ENCODE measurements at places on chromosomes 16 and 17.

- peak; percentile 87 for DNase-seq
Measured at GRCh38 chr17:42659079-42659931, at the start of gene TUBG2. Gene TUBG2 (plus strand): TSS chr17:42659284. CDS start chr17:42659504, 220 bp downstream.

DNA sequence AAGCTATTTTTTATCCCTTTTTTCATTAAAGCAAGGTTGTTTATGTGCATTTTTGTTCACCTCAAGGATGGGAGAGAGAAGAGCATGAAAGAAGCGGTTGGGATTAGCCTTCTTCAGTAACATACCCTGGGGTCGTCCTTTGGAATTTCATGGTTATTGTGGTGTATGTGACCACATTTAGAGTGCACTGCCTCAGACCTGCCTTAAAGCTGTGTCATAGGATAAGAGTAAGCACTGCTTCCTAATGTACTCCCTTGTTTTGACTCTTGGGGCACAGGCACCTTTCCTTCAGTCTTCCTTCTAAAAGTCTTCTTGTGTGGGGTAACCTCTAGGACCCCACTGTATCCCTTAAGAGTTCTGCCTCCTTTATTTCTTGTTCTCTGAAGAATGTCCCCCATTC, 28.9 kb downstream of the TNRC6A start:
- no peak for DNase-seq

- DNase-seq, result peak; percentile 22
Measured at GRCh38 chr17:82239926-82240505, 11.2 kb downstream of the SLC16A3 start.

DNA sequence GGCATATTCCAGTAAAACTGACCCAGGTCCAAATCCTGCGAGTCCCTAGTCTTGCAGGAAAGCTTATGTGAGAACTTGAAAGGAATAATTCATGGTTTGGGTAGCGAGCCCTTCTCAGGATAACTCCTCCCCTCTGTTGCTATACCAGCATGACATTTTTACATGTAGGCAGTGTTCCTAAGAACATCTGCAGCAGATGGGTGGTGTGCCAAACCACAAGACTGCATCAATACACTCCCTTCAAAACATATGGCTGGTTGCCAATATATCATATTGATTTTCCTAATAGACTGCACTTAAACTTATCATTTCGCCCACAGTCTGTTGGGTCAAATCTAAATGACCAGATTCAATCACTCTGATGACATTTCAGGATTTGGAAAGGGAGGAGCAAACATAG, 19.9 kb downstream of the PSME3IP1 start:
- DNase-seq, result no peak

DNA sequence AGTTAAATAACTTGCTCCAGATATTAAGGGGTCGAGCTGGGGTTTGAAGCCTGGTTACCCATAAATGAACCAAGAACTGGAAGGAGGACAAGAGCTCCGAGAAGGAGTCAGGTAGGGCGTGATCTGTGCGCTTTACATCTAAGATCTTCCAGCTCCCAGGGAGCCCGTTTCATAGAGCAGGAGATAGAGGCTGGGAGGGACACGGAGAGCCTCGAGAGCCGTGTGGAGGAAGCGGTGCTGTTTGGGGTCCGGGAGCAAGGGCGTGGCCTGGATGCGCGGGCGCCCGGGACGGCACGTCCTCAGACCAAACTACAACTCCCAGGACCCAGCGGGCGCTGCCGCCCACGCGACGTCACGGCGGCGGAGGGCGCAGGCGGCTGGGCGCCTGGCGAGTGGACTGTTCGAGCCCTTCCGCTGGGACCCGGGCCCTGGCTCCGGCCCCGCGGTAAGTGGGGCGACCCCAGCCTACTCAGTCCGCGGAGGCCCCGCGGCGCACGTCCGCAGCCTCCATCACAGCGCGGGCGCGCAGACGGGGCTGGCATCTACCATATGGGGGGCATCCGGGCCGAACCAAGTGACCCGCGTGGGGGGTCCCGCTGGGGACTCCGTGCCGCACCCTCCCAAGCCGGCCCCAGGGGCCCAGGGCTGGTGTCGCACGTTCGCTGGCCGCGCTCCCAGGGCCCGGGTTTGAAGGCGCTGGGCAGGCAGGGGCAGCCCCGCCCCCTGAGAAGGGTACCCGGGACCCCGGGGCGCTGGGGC, at the start of gene BCKDK:
TSS of gene BCKDK (plus strand) at position 352 of the 759 bp plus-strand sequence. CDS start 838 bp downstream, outside the sequence.
- peak; percentile 88 for DNase-seq

- no peak for DNase-seq
Measured at GRCh38 chr17:6126768-6127167, 56.6 kb downstream of the WSCD1 start.

DNA sequence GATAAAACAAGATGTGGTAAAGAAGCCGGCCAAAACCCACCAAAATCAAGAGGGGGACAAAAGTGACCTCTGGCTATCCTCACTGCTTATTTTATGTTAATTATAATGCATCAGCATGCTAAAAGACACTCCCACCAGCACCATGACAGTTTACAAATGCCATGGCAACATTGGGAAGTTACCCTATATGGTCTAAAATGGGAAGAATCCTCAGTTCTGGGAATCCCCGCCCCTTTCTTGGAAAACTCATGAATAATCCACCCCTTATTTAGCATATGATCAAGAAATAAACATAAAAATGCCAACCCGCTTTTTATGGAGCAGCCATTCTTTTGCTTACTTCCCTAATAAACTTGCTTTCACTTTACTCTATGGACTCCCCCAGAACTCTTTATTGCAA, 25.6 kb downstream of the CMTR2 start:
- no peak for DNase-seq

DNA sequence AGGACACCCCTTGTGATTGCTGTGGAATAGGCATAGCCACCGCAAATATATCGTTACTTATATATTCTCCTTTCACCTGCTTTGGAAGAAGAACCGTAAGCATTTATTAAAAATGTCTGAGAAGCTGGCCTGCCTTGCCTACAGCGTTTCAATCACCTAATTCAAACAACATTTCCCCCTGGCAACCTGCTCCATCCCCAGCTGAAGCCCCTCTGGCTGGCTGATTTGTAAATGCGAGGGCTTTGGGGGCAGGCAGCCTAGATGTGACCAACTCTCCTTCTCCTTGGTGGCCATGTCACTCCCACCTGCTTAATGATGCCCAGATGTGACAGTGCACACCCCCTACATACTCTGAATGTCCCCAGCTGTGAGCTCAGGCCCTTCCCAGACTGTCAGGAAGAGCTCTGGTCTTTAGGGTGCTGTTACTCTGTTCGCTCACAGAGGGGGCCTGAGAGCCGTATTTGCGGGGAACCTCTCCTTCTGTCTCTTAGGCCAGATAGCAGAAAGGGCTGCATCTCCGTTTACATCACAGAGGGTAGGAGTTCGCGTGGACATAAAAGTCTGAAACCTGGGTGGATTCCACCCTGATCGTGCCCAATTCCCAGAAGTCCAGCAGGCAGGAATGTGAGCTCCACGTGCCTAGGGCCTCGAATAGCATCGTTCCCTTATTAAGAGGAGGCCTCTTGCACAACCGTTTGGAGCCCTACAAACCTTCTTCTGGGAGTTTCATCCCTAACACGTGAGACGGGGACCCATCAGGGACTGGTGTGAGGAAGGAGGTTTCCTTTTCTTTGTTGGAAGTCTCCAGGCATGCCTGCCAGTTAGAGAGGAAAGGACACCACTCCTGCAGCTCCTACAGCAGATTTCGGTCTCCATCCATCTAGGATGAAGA, 2.4 kb upstream of the SDK2 start:
- DNase-seq, result no peak

GRCh38 chr17:78707016-78707415, 75.1 kb downstream of the CYTH1 start:
- no peak for DNase-seq

DNA sequence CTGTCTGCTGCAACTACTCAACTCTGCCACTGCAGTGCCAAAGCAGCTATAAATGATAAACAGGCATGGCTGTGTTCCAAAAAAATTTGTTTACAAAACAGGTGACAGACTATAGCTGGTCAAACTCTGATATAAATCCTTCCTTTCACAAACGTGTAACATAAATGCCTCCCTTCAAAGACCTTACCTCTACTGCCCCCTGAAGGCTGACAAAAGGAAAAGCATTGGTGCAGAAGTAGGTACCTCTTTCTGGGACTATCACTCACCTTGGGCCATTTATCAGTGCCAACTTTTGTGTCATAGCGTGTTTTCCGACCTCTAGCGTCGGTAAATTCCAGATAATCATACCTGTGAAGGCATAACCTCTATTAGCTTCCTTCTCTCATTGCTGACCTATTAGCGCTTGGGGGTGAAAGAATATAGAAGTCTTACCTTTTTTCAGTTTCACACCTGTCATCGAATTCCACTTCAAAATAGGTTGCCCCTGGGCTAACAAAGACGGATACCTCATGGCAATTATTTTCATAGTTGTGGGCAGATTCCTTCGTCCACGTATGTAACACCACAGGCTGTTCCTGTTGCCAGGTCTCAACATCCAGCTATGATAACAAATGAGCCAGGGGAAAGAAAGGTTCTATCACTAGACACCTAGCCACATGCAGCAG, 67.9 kb downstream of the ZZEF1 start:
- peak; percentile 32 for DNase-seq

DNA sequence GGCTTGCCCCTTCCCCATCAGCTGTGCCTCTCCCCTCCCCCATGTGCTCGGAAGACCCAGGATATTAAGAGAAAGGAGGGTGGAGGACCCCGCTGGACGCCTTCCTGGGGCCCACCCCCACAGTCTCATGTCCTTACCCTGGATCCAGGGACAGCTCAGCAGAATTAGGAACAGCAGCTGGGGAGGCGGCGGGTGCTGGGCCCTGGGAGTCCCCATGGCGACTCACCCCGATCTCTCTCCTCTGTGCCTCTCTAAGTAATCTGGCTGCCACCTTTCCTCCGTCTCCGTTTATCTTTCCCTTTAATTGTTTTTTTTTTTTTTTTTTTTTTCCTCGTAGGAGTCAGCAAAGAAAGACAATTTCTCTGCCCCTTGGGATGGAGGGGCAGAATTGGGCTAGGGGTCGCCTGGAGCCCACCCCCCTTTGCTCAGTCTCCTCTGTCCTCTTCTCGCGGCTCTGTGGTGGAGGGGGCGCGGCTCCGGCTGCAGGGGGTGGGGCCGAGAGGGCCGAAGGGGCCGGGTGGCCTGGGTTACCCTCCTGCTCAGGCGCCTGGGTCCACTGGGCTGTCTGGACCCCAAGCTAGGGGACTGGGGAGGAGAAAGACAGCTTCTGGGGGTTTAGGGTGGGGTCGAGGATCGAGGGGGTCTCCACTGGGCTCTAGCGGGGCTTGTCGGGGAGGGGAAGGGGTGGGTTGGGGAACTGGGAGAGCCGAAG, 390 bp downstream of the SEZ6L2 start:
- no peak for DNase-seq

- no peak for DNase-seq
Measured at GRCh38 chr17:63370696-63371095, 75.4 kb downstream of the CYB561 start.

DNA sequence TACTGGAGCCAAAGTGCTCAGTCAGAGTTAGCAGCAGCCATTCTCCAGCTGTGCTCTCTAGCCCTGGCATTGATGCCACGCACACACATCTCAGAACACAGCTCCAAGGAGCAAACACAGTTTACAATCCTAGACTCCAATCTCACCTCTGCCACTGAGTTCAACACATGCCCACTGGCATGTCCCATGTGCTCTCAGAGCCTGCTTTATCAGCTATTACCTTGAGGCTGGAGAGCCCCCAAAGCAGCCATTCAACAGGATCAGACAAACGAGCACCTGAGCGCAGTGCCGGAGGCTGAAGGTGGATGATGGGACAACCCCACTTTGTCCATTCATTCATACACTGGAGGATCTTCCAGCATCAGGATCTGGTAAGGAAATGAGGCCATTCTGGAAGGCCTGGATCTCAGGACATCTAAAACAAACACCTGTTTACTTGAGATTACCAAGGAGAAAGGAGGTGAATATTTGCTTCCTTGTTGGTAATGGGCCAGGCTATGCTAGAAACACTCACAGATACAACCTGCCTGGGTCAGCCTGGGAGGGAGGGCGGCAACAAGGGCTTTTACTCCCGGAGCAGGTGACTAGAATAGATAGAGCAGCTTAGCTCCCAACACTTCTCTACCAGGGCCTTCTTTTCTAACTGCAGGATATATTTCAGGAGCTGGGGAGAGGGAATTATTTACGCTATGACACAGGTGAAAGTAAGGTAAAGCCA, 25.4 kb downstream of the RANBP10 start:
- no peak for DNase-seq

DNA sequence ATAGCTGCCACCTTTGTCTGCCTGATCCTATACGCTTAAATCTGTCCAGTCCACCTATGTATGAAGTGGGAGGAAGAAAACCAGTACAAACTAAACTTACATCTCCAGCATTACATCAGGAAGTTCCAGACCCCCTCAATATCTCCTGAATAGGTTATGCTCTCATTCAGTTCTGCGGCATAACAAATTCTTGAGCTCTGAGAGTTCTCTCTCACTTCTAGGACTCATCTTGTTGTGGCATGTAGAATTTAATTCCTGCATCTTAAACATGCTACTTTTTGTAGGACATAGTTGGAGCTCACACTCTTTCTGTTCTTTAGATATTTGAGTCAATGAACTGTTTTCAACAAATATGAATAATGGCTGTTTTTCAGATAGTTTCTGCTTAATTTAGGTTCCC, 662.5 kb downstream of the CDH11 start:
- no peak for DNase-seq

DNA sequence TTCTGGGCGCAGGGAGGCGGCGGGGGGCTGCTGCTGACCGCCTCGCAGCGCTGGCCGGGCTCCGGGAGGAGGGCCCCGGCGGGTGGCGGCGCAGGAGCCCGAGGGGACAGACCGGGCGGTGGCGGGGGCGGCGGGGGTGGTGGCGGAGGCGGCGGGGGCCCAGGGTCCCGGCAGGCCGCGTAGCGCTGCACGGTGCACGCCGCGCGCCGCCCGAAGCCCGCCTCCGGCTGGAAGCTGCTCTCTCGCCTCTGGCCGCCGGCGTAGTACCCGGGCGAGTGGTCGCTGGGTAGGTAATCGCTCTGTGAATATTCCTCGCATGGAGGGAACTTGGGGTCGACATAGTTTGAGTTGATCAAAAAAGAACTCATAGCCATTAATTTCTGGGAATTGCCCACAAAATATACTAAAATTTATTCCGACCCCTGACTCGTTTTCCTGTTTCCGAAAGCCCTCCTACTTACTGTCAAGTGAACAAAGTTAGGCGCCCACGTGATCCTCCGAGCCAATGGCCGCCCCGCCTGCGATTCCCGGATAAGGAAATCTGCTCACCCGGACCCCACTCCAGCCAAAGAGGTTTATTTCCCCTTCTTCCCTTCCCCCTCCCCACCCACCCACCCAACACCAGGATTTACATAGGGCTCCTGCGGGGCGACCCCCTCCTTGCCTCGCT, at the start of gene HOXB4:
TSS of gene HOXB4 (minus strand) at position 405 of the 670 bp plus-strand sequence. CDS start at position 374, 31 bp downstream.
- peak; percentile 68 for DNase-seq
